AG04449 (cell line): ENCODE measurements at places on chromosomes 3 and 15.

GRCh38 chr15:40427188-40427587 lies 13.6 kb upstream of the BAHD1 start:
- no peak for DNase-seq

DNA sequence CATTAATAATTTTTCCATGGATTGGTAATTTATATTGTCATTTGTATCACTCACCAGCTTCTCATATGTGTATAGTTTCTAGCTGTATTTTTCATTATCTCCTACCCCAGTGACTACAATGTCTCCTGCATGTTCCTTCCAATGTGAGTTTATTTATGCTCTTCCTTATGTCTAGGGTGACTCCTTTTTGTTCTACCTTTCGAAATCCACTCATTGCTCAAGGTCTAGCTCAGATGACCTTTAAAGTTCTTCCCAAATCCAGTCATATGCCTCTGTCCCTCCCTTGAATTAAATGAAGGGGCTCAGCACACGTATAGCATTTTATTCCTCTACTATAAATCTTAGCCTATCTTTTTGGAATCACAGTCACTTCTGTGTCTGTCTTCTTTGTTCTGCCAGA lies 53.0 kb downstream of the TMEM45A start:
- no peak for DNase-seq

DNA sequence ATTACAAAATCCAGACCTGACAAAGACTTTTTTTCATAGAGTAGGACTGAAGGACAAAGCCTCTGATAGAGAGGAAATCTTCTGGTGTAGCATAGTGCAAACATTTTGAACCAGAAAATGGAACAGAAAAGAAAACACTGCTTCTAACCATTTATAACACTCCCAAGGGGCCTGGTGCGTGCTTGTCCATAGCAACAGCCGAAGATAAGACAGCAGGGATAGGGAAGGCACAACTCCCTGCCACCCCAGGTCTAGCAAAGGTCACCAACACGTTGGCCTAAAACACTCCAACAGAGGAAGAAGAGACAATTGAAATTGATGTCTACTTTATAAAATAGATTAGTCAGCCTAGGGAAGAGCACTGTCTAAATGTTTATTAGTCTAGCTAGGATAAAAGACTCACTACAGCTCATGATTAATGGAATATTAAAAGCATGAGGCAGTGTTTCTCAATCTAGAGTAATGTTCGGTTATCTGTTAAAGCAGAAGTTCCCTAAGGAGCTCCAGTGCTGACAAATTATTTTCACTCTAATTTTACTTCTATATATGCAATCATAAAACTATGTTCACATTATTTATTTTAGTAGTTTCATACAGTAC lies 145.2 kb downstream of the P3H2 start:
- DNase-seq: no peak

GRCh38 chr3:195122261-195122660 lies 148.7 kb downstream of the XXYLT1 start:
- no peak for DNase-seq

DNA sequence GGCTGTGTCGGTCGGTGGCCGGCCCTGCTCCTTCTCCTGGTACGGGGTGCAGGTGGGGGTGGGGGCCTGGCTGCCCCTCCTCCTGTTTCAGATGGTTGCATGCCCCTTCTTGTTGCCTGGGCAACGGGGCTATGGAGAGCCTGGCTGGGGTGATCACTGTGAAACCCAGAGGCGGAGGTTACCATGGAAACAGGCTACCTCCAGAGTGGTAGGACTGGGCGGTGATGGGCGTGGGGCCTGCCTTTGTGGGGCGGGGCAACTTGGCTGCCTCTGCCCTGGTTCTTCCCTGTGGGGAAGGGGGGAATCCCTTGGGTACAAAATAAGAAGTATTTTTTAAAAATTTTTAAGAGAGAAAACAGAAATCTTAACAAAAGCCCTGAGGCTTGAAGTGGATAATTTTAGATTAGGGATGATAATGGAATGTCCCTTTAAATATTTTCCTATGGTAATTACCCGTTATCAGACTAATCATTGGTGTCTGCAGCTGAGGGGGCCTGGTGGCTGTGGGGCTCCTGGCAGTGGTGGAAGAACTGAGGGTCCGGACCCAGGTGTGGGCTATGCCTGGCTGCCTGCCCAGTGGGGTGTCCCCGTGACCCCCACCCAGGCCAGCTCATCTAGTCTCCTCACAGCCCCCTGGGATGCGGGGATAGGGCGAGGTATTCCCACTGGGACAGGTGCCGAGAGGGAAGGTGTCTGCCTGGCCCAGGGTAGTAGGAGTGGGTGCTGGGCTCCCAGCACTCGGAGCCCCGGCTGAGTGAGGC lies 32.5 kb downstream of the PLXNA1 start:
- no peak for DNase-seq

DNA sequence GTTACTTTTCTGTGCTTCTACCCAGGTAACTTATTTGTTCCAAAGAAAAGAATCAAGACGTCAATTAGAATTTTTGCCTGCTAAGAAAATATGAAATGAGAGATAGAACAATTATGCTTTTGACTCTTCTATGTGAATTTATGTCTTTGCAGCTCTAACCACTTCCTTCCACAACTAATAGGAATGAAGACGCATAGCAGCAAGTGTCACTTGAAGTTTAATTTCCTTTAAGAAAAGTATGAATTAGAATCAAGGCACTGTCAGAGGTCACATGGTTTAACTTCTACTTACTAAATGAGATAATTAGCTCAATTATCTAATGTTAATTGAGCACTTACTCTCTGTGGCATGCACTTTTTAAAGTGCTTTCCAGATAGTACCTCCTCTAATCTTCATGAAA lies 3.3 kb downstream of the WDR49 start:
- DNase-seq: no peak

DNA sequence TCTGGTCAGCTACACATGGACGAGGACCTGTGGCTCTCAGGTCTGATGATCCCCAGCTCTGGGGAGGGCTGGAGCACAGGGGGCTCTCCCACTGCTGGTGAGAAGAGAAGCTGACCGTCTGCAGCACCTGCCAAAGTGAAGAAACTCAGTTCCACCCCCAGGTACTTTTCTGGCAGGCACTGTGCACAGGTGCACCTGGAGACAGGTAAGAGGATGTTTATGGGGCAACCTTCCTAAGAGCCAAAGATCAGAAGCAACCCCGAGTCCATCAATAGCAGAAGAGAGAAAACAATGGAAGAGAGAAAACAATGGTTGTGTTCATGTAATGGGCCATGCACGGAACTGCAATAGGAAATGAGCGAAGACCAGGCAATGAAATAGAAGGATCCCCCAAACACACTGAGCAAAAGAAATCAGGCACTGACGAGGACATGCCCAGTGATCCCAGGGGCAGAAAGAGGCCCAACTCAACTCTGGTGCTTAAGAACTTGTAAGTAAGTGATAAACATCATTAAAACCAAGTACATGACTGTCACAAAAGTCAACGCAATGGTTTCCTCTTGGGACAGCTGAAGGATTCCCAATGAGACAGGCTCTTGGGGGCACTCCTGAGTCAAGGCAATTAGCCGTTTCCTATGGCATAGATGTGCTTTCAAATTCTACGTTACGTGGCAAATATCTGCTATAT lies 95.0 kb upstream of the ALDH1A3 start:
- DNase-seq: no peak

DNA sequence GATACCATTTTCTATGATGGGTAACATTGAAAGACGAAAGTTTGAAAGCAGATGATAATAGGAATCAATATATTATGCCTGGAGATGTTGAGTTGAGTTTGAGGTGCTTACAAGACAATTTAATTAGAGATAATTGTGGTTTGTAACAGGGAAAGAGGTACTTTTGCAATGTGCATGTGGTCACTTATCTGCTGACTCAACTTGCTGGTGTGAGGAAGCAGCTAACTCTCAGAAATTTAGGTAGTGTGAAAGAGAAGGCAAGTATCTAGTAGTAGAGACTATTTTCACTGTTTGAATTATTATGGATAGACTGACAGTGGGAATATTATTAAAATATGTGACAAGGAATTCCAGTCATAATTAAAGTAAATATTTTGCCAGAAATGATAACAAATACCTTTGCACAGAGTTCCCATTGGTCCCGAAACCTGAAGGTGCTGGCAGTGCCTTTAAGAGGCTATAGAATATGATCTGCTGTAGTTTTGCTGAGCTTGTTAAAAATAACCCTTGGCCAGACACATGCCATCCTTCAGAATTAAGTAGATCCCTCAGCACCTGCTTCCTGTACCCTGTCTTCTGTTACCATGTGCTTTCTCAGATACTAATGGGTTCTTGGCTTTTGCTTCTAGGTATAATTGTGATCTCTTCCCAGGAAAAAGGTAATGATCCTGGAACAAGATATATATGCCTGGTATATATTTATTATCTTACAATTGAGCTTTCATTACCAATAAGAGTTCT lies 315.9 kb downstream of the BCHE start:
- no peak for DNase-seq

- DNase-seq: no peak
Observed at GRCh38 chr3:133135306-133135705, 97.1 kb downstream of the TMEM108 start.
